HuH-7.5 (cell line): ENCODE measurements at places on chromosomes 2 and 18.

- DNase-seq, result no peak
These were observed 73.0 kb downstream of the ACTR3 start for GRCh38 chr2:113962692-113963480.

- DNase-seq, result no peak
These were observed 2.2 kb downstream of the DNER start for GRCh38 chr2:229712136-229712535.

GRCh38 chr2:86825693-86826381 is 35.1 kb upstream of the CD8A start:
- DNase-seq, result no peak

DNA sequence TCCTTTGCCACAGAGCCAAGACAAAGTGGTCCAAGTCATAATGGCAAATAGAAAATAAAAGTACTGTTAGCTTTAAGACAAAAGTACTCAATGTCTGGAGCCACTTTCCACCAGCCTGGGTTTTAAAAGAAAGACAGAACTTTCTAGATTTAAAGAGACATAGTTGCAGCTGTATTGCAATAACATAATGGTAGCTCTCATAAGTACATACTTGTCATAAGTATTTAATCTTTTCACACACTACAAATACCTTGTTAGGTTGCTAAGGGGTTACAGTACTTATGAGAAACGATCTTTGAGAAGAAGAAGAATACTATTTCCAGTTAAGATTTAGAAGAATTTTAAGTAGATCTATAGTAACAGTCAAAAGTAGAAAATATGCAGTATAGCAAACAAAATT is 28.9 kb upstream of the AQP4 start:
- no peak for DNase-seq
